ENCODE measurements at places on chromosomes 16 and 17.

DNA sequence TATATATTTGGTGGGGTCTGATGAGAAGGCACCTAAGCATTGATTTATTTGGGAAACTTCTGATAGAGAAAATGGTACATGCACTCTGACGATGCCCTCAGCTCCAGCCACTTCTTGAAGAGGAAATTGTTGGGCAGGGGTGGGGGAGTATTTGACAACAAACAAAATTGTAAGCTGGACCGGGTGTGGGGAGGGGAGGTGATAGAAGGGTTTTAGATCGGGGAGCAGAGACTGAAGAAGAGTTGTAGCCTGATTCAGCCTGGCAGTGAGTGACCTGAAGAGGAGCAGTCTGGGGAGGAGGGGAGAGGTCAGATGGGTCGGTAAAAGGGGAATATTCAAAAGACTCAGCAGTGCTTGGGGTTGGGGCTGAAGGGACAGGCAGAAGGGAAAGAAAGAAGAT, 2284.7 kb downstream of the TP53TG3F start:
- DNase-seq: no peak

DNA sequence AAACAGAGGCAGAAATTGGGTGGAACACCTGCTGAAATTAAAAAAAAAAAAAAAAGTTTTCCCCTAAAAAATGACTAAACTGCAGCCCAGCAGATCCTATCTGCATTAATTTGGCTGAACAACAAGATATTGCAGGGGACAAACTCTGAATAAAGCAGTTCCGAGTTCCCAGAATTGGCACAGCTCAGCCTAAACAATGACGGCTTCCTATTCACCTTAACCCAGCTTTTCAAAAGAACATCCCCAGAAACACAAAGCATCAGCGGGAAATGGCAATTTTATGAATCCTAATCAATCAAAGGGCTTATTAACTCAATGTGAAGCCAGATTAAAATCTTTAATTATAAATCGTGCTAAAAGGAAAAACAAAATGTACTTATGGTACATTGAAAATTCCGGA, 497.8 kb upstream of the ZFHX3 start:
- DNase-seq: no peak

GRCh38 chr17:65137021-65137939, at the start of gene RGS9:
Gene RGS9, plus strand, starts transcription at chr17:65137370. Its CDS starts 171 bp downstream, at chr17:65137541.
- peak; percentile 86 for DNase-seq

DNA sequence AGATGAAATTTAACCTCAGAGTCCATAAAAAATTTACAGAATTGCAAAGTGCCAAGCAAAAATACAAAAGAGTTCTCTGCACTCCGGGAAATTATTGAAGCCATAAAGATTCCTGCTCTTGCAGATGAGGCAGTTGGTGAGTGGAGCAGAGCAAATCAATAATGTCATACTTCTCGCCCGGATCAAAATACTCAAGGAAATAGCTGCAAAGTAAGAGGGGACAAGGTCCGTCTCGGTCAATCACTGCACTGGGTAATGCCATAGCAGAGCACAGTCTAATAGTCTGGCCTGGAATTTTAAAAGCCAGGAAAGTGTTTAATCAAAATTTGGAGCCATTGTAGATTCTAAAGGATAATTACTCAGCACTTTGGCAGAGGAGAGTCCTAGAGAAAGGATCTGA, 58.9 kb downstream of the GP2 start:
- no peak for DNase-seq

DNA sequence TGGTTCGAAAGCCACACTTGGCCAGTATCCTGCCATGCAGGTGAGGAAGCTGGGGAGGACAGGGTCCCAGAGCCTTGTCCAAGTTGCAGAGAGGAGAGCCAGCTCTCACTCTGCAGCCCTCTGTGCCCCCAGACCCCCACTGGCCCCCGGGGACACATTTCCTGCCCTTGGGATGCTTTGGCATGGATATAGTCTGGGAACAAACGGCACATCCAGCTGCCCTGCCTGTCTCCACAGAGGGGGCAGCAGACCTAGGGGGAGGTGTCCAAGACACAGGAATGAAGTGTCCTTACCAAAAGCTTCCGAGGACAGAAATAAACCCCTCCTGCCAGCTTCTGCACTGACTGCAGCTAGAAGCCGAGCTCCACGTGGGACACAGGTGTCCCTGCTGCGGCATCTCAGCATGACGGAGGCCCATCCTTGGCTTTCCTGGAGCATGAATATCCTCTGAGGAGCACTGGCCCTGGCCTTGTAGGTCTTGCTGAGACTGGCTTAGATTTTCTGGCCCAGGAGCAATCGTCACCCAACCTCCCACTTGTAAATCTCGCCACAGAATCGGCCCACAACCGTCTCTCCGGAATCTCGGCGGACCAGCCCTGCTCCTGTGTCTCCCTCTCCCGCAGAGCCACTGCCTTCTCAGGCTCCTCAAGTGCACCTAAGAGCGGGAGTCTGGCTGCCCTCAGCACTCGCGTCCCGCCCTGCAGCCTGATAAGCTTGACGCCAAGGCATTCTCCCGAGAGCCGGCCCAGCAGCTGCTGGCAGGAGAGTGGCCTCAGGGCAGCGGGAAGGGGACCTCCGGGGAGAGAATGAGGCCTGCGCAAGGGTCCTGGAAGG, 1.1 kb upstream of the CAPN15 start:
- DNase-seq: no peak

- DNase-seq: no peak
Observed at GRCh38 chr16:54335230-54335629, 48.6 kb upstream of the IRX3 start.

- DNase-seq: peak; percentile 60
Observed at GRCh38 chr17:50027172-50027880, 28.6 kb upstream of the ITGA3 start.

DNA sequence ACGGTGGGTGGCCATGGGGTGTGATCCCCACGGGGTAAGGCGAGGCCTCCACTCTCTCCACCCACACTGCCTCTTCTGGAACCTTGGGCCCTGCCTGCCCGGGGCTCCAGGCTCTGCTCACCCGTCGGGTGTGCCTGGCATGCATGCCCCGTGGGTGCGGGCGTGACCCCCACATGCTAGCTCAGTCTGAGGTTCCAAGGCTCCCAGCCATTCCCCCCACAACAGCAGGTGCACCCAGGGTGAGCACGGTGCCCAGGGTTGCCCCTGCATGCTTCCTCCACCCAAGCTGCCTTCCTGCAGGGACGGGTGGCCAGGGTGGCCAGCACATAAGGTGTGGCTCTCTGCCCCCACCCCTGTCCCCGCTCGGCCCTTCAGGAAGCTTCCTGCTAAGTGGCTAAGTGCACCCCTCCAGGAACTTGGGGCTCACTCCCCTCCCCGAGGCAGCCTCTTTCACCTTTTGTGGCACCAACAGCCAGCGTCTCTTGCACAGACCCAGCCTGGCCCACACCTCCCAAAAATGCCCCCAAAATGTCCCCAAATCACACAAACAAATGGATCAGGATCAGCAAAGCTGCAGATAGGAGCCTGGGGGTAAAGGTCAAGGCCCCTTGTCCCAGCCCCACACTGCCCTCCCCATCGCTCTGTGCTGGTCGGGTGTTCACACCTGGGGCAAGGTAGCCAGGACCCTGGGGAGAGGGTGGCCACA, 21.4 kb upstream of the PVALEF start:
- DNase-seq: no peak

DNA sequence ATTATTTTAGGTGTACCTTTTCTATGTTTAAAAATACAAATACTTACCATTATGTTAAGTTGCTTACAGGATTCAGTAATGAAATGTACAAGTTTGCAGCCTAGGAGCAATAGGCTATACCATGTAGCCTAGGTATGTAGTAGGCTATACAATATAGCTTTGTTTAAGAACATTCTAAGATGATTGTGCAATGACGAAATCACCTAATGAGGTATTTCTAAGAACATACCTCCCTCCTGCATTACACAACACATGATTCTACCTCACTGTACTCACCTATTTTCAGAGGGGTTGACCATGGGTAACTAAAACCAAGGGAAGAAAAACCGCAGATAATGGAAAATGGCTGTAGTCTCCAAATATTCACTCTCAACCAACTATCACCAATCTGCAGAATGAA, 35.3 kb upstream of the TBC1D3K start:
- no peak for DNase-seq

All from right kidney (tissue), 9 donors.